ENCODE measurements at places on chromosomes 13 and 19.
A peak's percentile ranks its signal among the peaks of the same experiment; 100 is the strongest.

- no peak for DNase-seq
Measured at GRCh38 chr13:106377931-106378662, 157.4 kb downstream of the EFNB2 start.

DNA sequence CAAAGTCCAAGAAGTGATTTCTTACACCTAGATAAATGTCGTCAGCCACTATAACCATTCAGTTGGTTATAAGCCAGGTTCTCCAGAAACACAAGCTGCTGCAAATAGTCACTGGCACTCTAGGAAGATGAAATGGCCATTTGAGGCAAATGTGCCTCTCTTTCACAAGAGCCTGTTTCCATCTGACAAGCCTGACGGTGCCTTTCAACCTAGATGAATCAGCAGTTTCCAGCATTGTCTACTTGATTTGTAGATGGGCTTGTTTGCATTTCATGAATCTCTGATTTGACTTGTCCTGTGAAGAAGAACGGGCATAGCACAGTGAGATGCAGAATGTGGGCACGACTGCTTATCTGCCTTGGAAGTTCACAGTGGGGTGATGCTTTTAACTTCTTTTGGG lies 327.2 kb downstream of the LMO7 start:
- peak; percentile 49 for DNase-seq

GRCh38 chr13:38350114-38350617 lies 515 bp downstream of the UFM1 start:
- no peak for DNase-seq

GRCh38 chr19:46859637-46860124 lies 1.1 kb upstream of the ARHGAP35 start:
- DNase-seq = no peak

DNA sequence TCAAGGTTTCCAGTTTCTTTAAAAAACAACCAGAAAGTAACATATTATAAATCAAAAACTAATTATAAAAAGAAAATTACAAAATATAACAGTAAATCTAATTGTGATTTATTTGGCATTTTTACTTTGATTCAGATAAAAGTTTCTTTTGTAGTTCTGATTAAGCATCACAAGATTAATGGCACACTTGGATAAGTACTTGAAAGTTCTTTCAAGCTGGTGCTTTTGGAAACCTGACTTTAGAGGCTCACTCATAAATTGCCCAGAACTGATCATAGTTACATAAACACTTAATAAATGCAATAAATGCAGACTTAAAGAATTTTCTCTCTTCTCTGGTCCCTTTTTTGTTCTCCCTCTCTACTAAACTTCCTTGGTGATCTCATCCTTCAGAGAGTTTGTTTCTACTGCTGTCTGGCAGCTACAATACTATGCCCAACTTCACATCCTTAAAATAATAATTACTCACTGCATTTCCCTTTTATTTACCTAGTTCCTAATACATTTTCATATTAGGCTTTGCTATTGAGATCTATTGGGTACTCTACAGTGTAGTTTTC lies 1417.0 kb downstream of the EFNB2 start:
- DNase-seq = no peak

GRCh38 chr19:11191273-11191755 lies 6.0 kb downstream of the KANK2 start:
- DNase-seq = no peak

GRCh38 chr13:95479731-95480130 lies 72.8 kb upstream of the CLDN10 start:
- no peak for DNase-seq

DNA sequence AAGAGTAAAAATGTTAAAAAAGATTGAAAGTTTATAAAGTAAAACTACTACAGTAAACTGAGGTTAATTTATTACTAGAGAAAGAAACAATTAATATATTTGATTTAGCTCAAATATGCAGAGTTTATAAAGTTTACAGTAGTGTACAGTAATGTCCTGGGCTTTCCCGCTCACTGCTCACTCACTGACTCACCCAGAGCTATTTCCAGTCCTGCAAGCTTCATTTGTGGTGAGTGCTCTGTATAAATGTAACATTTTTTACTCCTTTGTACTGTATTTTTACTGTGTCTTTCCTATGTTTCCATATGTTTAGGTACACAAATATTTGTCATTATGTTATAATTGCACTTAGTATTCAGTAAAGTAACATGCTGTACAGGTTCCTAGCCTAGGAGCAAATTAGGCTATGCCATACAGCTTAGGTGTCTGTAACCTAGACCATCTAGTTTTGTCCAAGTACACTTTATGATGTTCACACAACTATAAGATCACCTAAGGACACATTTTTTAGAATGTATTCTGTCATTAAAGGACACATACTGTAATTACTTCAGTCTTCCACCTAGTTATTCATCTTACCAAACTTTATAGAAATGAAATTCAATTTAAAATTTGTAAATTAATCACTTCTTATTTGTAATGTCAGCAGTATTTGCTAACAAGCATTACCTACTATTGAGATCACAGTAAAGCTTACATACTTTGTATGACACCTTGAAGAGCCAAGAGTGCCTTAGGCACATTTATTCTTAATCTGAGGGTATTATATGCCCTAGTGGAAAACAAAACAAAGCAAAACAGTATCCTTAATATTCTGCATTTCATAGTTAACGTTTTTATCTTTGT lies 683.4 kb downstream of the PCDH9 start:
- DNase-seq = no peak

DNA sequence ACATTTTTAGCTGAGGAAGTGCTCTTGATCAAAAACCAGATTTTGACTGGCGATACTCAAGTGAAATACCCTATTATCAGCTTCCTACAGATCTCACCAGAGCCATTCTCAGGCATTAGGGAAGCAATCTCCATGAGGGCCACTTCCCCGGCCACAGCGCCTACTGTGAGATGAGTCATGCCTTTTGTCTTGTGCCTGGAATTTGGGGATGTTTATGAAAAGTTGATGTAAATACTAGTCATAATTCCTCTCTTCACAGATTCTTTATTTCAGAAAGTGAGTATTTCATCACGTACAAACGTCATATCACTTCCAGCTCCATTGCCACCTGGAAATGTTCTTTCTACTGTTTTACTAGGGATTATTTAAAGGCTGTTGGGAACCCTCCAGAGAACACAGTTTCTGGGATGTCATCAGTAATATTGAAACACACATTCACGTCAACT lies 25.3 kb upstream of the SLC46A3 start:
- no peak for DNase-seq

DNA sequence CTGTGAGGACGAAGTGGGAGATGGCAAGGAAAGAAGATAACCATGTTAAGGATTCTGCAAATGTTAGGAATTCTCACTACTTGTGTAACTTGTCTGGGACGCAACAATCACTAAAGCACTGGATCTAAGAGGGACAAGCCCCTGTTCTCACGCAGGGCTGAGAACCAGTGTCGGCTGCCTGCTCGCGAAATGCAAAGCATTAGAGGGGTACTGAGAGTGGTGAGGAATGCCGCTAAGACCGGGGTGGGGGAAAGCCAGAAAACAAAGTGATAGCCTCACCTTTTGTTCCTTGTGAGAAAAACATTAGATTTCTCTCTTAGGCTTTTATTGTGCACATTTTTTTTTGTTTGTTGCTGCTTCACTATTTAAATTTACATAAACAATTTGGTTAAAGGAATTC lies 241.9 kb downstream of the ABCC4 start:
- DNase-seq = no peak

DNA sequence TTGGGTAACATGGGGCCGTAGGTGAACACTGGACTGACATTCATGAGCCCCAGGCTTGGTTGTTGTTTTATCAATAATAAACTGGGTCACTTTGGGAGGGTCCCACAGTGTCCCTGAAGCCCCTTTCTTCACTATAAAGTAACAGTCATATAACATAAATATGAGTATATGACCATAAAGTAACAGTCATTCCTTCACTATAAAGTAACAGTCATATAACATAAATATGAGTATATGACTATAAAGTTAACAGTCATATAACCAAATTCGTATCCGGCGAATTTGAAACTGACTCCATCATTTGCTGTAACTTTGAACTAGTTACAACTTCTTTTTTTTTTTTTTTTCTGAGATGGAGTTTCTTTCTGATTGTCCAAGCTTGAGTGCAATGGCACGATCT lies 210.3 kb downstream of the KATNAL1 start:
- DNase-seq = no peak

GRCh38 chr13:50323440-50324065 lies 308.3 kb downstream of the KCNRG start:
- no peak for DNase-seq

- DNase-seq = no peak
Measured at GRCh38 chr19:51524666-51525264, 6.7 kb downstream of the SIGLEC6 start.

DNA sequence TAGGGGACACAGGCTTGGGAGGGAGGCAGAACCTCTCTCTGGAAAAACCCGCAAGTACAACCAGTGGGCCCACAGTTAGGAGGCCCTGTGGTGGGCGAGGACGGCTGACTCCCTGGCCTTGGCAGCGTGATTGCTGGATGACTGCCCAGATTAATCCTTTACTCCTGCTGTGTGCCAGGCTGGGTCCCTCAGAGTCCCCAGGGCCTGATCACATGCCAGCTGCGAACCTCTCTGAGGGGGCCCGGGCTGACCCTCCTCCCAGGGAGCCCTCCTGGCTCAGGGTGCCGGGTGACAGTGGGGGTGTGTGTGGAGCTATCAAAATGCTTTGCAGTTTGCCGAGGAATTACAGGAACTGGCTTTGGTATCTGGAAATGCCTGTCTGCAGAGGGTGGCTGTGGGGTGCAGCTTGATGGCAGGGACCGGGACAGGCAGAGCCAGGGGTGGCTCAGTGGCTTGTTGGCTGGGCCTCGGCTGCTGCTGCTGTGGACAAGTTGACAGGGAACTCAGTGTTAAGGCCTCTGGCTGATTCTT lies 48.9 kb downstream of the DNM2 start:
- DNase-seq = no peak

GRCh38 chr13:28313579-28313978 lies 175.2 kb downstream of the PAN3 start:
- no peak for DNase-seq

GRCh38 chr19:3028305-3029064 lies 595 bp downstream of the TLE2 start:
- no peak for DNase-seq

DNA sequence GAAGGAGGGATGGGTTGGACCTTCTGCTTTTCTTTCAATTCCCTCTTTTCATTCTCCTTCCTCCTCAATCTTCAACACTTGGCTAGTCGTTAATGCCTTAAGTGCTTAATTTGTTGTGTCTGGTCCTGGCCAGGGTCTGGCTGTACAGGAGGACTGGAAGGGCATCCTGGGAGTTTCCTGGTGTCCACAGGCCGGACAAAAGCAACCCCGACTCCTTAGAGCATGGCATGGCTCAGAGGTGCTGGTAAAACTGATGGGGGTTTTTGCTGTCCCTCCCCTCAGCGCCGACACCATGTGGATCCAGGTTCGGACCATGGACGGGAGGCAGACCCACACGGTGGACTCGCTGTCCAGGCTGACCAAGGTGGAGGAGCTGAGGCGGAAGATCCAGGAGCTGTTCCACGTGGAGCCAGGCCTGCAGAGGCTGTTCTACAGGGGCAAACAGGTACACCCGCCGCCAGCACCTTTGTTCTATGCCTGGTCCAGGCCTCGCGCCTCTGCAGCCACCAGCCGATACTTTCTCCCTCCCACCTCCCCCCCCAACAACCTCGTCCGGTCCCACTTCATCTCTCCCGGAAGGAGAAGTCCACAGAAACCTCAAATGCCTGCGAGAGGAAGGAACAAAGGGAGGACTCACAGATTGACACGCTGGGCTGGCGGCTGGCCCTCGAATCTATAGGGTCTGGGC lies 1.4 kb downstream of the UHRF1 start:
- DNase-seq = no peak

- DNase-seq = no peak
Measured at GRCh38 chr13:20908714-20909497, 6.4 kb upstream of the XPO4 start.

DNA sequence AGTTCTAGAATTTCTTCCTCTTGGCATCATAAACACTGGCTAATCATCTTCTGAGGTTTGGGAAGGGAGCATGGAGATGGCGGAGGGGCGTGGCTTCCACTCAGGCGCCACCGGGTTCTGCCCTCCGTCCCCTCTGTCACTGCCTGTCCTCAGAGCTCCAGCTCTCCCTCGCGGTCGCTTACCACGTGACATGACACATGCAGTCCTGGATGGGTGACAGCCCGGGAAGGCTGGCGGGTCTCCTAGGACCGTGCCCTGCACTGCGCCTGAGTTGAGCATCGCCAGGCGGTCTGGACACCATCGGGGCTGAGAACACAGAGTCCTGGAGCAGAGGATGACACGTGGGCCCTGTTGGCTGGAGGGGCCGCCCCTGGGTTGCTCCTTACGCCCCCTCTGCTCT lies 123.3 kb downstream of the RAB20 start:
- no peak for DNase-seq

- no peak for DNase-seq
Measured at GRCh38 chr13:99153219-99153618, 47.4 kb upstream of the UBAC2 start.

- DNase-seq = no peak
Measured at GRCh38 chr19:38538793-38539528, 78.8 kb downstream of the MAP4K1 start.

DNA sequence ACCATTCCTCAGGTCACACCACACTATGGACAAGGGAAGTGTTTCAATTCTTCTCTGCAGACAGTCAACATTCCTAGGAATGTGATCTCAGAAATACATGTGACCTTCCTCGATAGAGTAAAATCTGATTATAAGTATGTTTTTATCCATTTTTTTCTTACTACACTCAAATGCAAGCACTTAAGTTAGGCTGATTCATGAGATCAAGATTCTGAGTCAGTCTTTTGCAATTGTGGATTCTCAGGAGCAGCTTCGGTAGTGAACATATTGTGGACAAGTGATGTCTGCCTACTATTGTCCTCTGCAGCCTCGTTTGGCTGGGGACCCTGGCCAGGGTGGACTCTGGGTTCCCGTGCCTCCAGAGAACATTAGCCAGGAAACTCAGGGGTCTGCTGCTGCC lies 3.2 kb downstream of the SERPINE3 start:
- no peak for DNase-seq

DNA sequence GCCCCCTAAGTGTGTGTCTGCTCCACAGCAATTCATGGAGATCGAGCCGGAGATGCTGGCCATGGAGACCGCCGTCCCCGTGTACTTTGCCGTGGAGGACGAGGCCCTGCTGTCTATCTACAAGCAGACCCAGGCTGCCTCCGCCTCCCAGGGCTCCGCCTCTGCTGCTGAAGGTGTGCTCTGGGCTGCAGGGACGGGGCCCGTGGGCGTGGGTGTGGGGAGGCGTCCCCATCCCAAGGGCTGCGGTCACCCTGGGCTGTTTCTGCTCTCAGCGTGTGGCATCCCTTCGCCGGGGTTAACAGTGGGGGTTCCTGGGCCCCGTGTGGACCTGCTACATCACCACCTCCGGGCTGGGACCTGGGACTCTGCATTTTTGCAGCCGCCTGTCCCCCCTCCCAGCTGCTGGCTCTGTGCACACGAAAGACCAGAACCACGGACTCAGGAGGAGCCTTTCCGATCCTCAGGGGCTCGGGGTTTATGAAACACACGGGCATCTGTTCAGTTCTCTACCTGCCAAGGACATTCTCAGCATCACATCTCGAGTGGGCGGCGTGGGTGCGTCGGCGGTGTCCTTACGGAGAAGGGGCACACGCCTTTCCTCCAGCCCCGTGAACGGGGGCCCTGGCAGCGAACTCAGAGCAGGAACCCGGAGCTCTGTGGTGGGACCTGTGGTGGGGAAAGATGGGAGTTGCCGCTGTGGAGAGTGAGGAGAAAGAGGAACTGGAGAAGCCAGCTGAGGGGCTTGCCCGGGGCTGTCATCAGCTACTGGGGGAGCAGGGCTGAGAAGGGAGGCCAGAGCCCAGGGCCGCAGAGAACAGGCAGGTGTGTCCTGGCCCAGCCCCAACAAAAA lies 7.8 kb downstream of the NCLN start:
- DNase-seq = no peak

Data from G401 (cell line).